ENCODE measurements at places on chromosomes 13 and 19.
A peak's percentile ranks its signal among the peaks of the same experiment; 100 is the strongest.

- no peak for DNase-seq
These were observed 21.0 kb downstream of the LTBP4 start for GRCh38 chr19:40621966-40622772.

- no peak for DNase-seq
These were observed at the start of gene TMTC4 for GRCh38 chr13:100674572-100674871. TMTC4 (minus strand) TSS chr13:100674795; CDS start chr13:100670362, 4,433 bp downstream.

- DNase-seq = peak; percentile 97
These were observed 1.4 kb upstream of the RAVER1 start for GRCh38 chr19:10334588-10335351.

- DNase-seq = no peak
These were observed 2.5 kb upstream of the KHSRP start for GRCh38 chr19:6427131-6427530.

DNA sequence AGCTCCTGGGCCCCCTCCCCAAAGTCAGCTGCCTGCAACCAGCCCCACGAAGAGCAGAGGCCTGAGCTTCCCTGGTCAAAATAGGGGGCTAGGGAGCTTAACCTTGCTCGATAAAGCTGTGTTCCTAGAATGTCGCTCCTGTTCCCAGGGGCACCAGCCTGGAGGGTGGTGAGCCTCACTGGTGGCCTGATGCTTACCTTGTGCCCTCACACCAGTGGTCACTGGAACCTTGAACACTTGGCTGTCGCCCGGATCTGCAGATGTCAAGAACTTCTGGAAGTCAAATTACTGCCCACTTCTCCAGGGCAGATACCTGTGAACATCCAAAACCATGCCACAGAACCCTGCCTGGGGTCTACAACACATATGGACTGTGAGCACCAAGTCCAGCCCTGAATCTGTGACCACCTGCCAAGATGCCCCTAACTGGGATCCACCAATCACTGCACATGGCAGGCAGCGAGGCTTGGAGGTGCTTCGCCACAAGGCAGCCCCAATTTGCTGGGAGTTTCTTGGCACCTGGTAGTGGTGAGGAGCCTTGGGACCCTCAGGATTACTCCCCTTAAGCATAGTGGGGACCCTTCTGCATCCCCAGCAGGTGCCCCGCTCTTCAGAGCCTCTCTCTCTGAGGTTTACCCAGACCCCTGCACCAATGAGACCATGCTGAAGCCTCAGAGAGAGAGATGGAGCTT, 4.7 kb upstream of the CEACAM5 start:
- DNase-seq = no peak

- no peak for DNase-seq
These were observed at the start of gene KLHL26 for GRCh38 chr19:18636969-18637629. KLHL26 (plus strand) TSS chr19:18637028; CDS start chr19:18637055, 27 bp downstream.

GRCh38 chr13:43414111-43414510, 372.7 kb downstream of the ENOX1 start:
- no peak for DNase-seq
